ENCODE measurements at places on chromosomes 5 and 9.

- DNase-seq, result no peak
These were observed 115.2 kb upstream of the LHFPL2 start for GRCh38 chr5:78763659-78764189.

DNA sequence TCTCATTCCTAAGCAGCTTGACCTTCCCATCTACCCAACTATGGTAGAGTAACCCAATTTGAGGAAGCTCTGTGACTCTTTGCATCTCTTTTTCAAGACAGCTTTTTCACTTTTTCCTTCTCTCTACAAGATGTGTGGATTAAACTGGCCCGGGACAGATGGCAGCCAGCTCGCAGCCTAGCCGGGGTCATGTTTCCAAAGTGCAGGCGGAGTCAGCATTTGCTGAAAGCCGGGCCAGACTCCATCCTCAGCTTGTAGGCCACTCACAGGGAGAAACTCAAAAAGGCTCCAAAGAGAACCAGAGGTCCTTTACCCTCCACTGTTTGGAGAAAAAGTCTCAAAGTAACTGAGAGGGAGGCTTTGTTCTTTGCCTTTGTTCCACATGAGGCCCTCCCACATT, 286.8 kb upstream of the PANK3 start:
- no peak for DNase-seq

GRCh38 chr9:75551861-75552260, 338.6 kb upstream of the PCSK5 start:
- no peak for DNase-seq

GRCh38 chr5:107517185-107518033, 153.3 kb downstream of the EFNA5 start:
- no peak for DNase-seq

DNA sequence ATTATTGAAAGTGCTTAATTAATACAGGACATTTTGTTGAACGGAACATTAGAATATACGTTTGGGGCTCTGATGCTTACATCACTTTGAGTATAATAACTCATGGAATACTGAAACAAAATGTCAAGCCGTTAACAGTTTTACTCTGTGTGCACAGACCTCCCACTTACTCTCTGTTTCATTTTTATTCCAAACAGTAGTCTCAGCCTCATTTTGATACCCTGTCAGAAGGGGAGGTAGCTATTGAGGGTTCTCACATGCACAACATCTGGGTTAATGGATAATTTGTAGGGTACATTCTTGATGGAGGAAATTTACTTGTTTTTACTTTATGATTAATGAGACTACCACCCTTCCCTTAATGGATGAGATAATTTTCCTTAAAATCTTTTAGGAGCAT, 59.0 kb downstream of the SCAMP1 start:
- DNase-seq, result no peak
